Right ventricle myocardium inferior (tissue), 1 donor: ENCODE measurements at places on chromosomes 6 and 20. TPM values are rescaled to one million over a fixed set of nuclear protein-coding genes. Genes with fewer than 3 reads are reported as not detected.

Gene CFB
- total RNA-seq, result 8.8 TPM

GRCh38 chr6:167141667-167142432 is 15.9 kb downstream of the GPR31 start:
- DNase-seq, result peak; percentile 75

DNA sequence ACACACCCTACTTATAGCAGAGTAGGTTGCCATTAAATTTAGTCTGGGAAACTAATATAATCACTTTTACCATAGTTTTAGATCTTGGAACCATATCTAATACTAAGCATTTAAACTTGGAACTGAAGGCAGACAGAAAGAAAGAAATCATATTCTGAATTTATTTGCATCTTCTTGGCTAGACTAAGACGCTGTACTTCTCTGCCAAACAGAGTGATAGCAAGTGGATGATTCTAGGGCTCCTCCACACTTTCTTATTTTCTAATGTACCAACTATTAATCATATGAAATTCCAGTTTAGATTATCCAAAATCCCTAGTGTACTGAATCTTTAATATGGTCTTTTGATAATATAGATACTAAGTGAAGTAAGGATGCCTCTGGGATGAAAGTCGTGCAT is 277.0 kb downstream of the CENPW start:
- no peak for DNase-seq

- peak; percentile 48 for DNase-seq
These were observed 30.8 kb downstream of the DUSP22 start for GRCh38 chr6:322940-323729.

Gene GNRH2
- total RNA-seq, result not detected

DNA sequence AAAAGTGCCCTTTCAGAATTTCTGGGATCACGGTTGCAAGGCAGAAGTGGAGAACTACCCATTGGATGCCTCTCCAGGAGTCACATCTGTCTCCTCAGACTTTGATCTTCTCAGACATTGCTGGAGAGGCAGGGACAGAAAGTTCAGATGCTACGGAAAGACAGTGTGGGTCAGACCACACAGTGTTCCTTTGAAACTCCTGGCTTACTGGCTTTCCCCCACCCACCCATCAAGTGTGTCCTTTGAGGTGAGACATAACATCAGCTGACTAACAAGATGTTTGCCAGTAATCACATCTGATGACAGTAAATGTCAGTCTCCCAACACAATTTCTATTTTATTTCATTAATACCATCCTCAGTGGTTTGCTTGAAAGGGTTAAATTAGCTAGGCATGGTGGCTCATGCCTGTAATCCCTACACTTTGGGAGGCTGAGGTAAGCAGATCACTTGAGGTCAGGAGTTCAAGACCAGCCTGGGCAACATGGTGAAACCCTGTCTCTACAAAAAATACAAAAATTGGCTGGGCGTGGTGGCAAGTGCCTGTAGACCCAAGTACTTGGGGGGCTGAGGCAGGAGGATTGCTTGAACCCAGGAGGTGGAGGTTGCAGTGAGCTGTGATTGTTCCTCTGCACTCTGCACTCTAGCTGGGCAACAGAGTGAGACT is 67.2 kb upstream of the SNX9 start:
- no peak for DNase-seq

GRCh38 chr6:158767709-158768108 is 51.5 kb downstream of the EZR start:
- DNase-seq, result no peak

DNA sequence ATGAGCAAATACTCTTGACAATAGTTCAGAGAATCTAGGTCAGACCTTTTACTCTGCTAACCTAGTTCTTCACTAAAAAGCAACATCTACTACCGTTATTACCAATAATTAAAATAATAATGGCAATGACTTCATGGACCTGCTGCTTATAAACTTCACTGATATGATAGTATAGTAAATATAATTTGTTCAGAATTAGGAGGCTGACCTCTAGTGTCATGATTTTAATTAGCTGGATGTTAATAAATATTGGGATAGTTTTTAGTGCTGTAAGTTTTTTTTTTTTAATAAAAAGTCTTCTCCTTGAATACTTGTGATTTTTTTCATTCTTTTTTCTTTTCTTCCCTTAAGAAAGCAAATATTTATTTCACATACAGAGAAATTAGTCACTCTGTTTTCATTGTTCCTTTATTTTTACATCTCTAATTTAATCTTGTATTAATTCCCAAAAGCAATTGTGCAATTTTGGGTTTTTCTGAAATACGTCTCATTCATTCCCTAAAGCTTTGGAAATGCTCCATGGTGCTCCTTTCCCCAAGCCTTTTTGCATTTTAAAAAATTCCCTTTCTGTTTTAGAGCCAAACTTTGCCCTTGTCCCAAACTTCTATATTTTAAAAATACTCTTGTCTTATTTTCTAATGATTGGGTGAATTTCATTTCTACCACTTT is 46.6 kb upstream of the UST start:
- DNase-seq, result no peak

DNA sequence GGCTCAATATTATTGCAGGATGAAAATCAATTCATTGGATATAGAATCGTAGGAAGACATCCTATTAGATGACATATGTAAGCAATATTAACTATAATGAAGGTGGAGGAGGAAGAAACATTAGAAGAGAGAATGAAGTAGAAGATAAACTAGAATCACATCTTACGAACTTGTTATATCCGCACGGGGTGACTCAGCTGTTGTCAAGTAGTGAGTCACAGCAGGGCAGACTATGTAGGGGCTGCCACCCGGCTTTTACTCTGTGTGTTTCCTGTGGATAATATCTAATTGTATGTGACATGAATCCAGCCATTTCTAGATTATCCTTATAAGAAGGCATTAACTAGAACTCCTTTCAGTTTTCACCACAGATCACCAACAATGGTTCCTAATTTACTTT is 520.2 kb downstream of the DOK5 start:
- no peak for DNase-seq

Gene SNAP25
- not detected for total RNA-seq

Gene PNPLA1
- total RNA-seq, result not detected

GRCh38 chr6:84758486-84758885 is 5.9 kb downstream of the TBX18 start:
- no peak for DNase-seq
